ENCODE measurements at places on chromosomes 5 and 9.

GRCh38 chr5:6847870-6848269, 134.6 kb downstream of the TENT4A start:
- H3K27me3 ChIP-seq = no peaks in the 10 kb centered on the region
- H3K27ac ChIP-seq = no peak overlapping the region
- DNase-seq = no peak
- H3K36me3 ChIP-seq = no peaks in the 10 kb centered on the region
- no peaks in the 10 kb centered on the region for H3K4me1 ChIP-seq

- no peaks in the 10 kb centered on the region for H3K36me3 ChIP-seq
- no peak overlapping the region for H3K4me3 ChIP-seq
- H3K4me1 ChIP-seq = peaks cover 31% of the 10 kb centered on the region
- no peak for DNase-seq
- no peak overlapping the region for H3K27ac ChIP-seq
These were observed 2.7 kb downstream of the TTLL11 start for GRCh38 chr9:122090287-122090883.

DNA sequence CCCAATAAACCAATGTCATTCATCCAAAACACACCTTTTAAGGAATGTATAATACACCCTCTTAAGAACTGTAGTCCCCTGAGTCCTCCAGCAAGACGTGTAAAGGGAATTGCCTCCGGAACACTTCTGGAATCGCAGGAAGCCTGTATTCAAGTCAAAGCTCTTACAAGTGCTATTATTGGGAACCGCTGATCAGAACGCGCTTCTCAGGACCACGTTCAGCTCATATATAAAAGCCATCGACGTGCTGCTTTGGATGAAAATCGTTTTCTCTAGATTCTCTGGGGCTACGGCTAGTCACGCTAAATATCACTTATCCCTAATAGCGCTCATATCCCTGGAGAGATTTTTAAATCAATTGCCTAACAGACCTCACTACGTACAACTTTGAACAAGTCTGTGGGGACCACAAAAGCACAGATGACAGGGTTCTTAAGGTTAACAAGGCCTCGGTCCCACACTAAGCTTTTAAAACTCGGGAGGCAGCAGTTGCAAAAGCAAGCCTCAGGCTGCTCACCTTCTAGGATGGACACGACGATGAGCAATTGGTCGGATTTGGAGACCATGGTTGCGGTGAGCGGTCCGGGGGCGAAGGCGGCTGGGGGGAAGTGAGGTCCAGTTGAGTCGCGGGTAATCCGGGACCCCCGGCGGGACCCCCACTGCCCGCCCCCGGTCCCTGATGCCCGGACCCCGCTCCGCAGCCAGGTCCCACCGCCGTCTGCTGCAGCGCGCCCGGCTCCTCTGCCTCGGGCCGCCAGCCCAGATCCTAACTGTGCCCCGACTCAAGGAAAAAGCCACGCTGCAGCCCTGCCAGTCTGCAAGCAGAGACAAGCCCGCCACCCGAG, 548 bp downstream of the CEP120 start:
- H3K27ac ChIP-seq = peak overlapping the region; percentile 86
- H3K4me1 ChIP-seq = peaks cover 30% of the 10 kb centered on the region
- peak; percentile 30 for DNase-seq
- peak overlapping the region; percentile 89 for H3K4me3 ChIP-seq
- H3K27me3 ChIP-seq = no peaks in the 10 kb centered on the region

DNA sequence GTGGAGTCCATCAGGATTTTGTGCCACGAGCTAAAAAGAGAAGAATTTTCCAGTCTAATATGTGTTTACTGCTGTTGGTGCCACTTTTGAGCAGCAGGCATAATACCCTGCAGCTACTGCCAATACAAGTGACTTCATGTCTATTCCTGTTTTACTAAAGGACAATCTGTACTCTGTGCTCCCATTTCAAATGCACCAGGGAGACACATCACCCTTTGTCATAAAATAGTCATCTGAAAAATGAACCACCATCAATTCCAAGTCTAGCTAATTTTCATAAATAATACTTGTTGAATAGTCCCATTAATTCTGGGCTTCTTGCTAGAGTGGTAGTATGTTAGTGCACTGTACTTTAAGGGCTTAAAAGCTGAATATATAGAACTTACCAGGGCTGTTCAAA, 8.9 kb upstream of the PKD2L2 start:
- no peak overlapping the region for H3K4me3 ChIP-seq
- DNase-seq = no peak
- no peaks in the 10 kb centered on the region for H3K27me3 ChIP-seq

DNA sequence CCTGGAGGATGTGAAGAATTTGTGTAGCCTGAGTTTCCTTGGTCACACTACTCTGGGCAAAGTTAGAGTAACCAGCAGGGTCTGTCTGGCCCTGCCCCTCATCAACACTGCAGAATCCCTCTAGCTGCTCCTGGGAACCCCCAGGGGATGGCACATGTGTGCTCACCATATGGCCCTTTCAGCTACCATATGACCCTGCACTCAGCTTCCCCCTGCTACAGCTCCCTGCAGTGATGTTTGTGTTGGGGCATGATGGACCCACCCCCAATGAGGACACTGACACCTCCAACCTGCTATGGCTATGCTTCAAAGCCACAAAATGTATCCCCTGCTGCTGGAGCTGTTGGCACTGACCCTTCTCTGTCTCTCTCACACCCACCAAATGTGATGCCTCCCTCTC, 152.7 kb downstream of the SNX18 start:
- DNase-seq = no peak
- H3K27me3 ChIP-seq = no peaks in the 10 kb centered on the region
- no peaks in the 10 kb centered on the region for H3K36me3 ChIP-seq
- no peak overlapping the region for H3K27ac ChIP-seq

DNA sequence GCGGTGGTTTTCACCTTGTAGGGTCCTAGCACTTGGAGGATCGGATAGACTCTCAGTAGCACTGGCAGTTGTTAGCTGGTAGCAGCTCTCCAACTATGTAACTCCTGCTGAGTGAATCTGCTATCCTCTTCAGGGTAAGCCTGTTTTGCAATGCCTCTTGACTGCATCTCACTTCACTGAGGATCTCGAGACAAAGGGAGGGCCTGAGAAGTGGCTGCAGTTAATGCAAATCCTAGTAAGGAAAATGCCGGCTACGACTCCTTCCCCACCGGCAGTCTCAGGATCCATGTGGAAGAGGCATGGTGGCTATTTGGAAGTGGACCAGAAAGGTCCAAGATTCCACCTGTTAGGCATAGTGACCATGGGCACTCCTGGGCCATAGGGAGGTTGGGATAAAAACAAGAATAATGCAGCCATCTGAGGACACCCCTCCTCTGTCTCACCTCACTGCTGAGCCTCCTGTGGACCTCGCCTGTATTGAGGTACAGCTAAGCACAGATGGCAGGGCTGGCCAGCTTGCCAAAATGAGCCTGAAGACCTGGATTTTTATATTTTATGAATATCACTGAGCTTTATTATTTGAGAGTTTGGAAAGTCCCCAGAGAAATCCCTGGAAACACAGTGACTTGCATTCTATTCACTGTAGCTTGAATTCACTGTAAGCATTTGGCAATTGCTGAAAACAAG, 146.0 kb downstream of the LIFR start:
- no peak for DNase-seq
- no peak overlapping the region for H3K27ac ChIP-seq
- no peaks in the 10 kb centered on the region for H3K27me3 ChIP-seq
- no peak overlapping the region for H3K4me3 ChIP-seq
- no peaks in the 10 kb centered on the region for H3K4me1 ChIP-seq
- H3K36me3 ChIP-seq = no peaks in the 10 kb centered on the region

DNA sequence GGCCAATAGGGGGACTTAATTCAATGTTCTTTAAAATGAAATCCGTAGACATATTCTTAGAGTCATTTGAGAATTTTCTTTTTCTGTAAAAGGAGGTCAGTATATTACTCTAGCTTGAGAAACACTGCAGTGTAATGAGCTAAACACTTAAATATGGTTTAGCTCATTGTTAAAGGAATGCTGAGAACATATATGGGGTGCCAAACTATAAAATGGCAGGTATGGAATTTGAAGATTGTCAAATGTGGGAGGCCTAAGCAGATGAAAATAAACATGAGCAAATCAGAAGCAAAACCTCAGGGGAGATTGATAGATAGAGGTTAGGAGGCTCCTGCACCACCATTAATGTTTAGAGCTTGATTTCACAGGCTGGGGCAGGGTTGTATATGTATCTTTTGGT, 57.9 kb downstream of the STX17 start:
- no peaks in the 10 kb centered on the region for H3K4me1 ChIP-seq
- H3K36me3 ChIP-seq = peaks cover 8% of the 10 kb centered on the region
- no peak for DNase-seq

- H3K4me3 ChIP-seq = no peak overlapping the region
- no peaks in the 10 kb centered on the region for H3K36me3 ChIP-seq
- no peak for DNase-seq
- H3K4me1 ChIP-seq = no peaks in the 10 kb centered on the region
These were observed 291.2 kb downstream of the EPB41L4A start for GRCh38 chr5:112127861-112128260.

DNA sequence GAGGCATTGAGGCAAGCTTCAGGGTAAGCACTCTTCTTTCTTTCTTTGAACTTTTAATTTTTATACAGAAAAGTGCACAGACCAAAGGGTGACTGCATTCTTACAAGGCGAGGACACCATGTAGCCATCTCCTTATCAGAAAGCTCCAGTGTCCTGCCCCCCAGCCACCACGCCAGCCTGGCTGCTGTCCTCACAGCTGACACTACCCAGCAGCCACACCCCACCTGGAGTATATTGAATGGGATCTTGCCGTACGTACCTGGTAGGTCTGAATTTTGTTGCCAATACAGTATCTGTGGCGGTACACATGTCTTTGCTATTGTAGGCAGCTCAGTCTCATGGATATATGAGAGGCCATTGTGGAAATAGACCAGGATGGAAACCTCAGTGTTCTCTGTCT, 284.0 kb upstream of the IRX2 start:
- H3K4me1 ChIP-seq = peaks cover 5% of the 10 kb centered on the region
- no peak overlapping the region for H3K27ac ChIP-seq
- DNase-seq = no peak
- H3K27me3 ChIP-seq = no peaks in the 10 kb centered on the region
- H3K36me3 ChIP-seq = no peaks in the 10 kb centered on the region
- H3K4me3 ChIP-seq = no peak overlapping the region

DNA sequence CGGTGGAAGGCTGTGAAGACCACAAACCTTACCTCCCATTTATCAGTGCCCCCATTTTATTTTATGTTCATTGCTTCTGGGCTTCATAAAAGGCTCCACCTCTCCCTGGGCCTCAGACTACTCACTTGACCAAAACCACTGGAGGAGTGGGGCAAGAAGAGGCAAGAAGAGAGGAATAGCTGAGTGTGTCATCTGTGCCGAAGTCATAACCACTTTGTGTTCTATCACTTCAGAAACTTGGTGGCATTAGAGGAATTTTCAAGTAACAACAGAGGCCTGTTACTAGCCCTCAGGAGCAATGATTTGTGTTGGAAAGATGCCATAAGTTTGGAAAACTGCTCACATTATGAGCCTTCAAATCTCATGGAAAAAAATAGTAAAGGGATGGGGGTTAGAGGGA, 88.7 kb upstream of the PIK3R1 start:
- H3K27ac ChIP-seq = no peak overlapping the region
- DNase-seq = no peak
- H3K4me3 ChIP-seq = no peak overlapping the region
- H3K4me1 ChIP-seq = peaks cover 24% of the 10 kb centered on the region
